ENCODE measurements at places on chromosomes 5 and 9.

DNA sequence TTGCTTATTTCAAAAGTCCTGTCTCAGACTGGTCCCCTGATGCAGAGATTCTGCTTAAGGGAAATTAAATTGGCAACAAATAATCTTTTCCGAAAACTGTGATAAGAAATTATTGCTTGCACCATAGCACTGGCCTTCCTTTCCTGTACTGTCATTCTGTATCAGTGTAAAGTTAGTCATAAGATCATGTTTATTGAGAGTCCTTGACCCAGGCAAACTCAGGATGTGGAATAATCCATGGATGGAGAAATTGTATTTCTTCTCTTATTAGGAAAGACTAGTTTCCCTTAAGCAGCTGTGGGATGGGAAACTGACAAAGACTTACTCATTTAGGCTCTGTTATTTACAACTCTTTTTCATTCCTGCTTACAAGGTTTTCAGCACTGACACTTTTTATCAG is 83.0 kb upstream of the RANBP6 start:
- DNase-seq = no peak

DNA sequence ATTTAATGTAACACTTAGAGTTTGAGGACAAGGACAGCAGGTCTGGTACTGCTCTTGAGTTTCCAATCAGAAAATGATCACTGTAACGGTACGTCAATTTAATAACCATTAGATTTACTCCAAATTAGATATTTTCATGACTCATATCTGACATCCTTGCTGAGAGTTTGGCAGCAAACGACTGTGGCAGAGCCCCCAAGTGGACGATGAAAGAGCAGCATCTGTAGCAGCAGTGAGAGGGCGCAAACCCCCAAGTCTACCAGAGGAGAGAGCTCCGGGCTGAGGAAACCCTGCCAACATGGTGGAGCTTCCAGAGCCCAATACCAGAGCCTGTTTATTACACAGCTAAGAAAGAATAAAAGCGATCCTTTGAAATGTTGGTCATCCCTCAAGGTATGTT is 73.2 kb upstream of the EPB41L4A start:
- no peak for DNase-seq

- no peak for DNase-seq
These were observed 15.2 kb downstream of the FKBP15 start for GRCh38 chr9:113205861-113206260.

DNA sequence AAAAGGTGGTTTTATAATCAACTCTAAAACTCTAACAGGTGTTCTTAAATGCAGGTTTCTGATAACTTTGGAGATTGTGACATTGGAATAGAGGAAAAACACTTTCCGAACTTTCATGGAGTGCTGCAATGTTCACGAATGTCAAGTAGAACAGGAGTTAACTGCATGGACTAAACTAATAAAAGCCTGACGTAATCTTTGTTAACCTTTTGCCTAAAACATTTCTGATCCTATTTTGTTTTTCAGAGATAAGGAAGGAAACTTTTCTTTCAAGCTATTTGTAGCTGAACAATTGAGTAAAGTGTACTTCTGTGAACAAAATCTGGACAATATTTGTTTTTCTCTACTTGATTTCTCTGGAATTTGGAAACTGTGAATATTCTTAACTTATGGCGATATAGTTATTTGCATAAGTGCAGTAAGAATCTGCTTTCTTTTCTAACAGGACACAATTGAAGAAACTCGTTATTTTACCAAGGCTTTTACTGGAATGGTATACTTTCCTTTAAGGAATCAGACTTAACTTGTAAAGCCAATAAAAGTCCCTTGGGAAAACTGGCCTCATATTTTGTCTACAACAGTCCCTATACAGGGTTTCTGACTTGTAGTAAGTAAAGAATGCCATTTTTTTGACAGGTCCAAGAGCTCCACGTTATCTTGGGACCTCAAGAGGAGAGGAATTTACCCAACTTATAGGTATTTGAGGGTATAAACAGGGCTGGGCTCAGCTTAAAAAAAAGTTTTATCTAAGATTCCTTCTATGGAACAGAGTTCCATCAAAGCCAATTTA is 154.7 kb downstream of the NXNL2 start:
- DNase-seq = no peak

DNA sequence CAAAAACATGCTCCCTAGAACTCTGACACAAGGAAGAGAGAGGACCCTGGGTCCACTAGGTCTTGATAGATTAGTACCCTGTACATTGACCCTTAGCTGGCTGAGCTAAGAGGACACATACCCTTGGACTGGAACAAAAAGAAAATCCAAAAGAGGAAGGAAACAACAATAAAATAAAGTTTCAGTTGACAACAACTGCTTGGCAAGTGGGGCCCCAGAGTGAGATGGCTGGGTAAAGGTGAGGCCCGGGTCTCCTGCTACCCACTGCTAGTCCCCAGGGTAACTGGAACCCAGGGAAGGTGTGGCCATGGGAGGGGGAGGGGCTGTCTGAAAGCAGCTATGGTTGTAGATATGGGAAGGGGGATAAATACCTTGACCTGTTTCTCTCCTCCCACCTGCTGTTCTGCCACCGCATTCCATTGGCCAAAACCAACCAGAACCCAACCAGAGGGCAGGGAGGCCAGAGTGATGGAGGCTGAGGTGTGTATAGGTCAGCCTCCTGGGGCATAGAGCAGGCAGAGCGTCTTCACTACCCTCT is 11.7 kb downstream of the TAL2 start:
- no peak for DNase-seq

DNA sequence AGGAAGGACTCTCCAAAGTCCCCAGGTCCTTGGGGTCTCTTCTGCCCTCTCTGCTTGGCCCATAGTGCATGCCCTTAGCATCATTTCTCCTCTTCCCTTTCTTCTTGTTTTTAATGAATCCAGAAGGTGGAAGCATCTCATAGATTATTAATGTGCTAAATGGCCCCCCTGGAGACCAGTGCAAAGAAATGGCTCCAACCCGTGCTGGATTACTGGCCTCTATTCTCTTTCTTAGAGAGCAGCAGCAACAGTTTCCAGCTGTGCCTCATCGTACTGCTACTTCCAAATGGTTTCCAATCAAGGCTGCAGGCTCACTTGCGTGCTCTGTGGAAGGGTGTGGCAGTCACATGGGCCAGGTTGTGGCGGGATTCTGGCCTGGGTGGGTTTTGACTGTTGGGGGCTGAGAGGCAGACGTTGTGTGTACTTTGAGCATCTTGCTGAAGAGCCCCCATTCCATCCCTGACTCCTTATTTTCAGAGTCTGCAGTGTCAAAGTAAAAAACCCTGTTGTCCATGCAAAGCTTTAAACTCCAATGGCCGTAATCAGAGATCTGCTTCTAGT is 139.7 kb downstream of the GABBR2 start:
- no peak for DNase-seq

DNA sequence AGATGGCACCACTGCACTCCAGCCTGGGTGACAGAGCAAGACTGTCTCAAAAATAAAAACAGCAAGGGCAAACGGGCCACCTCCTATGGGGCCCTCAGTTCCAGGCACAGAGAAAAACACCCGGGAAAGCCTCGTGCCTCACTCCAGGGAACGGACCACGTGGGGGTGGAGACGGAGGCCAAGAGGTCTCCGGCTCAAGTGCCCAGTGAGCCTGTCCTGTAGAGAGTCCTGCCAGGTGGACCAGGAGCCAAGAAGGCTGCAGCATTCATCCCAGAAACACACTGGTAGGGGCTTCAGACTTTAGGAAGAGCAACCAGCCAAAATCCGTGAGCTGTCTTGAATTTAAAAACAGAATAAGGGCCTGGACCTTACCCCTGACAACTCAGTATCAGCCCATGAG is 63.8 kb downstream of the C5orf15 start:
- no peak for DNase-seq

DNA sequence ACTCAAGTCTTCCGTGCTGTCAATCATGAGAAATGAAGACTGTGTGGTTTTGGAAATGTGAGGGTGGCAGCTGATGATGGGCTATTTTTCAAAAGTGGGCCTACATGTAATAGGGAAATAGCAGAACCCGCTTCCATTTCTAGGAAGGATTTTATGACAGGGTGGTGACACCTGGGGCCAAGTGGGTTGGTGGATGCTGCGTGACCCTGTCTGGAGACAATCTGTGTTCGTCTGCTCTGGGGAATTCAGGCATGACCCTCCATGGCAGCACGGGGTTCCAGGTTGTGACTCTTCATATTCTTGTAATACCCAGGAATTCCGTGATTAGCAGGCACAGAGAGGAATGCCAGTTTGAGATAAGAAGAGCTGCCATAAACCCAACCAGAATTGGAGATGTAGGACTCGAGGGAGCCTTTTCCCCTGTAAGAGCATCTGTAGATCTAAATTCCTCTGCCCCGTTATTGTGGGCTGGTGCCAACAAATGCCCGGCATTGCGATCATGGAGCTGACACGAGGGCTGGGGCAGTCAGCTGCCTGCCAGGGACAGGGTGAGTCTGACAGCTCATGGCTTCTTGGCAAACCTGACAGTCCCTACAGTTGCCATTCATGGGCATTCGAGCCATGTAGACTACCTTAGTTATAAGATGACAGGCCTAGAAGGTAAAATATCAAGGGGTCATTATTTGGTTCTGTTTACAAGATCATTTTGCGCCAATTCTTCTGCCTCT is 279.7 kb downstream of the GADD45G start:
- DNase-seq = no peak

- no peak for DNase-seq
These were observed 138.8 kb upstream of the LMX1B start for GRCh38 chr9:126474786-126475485.

DNA sequence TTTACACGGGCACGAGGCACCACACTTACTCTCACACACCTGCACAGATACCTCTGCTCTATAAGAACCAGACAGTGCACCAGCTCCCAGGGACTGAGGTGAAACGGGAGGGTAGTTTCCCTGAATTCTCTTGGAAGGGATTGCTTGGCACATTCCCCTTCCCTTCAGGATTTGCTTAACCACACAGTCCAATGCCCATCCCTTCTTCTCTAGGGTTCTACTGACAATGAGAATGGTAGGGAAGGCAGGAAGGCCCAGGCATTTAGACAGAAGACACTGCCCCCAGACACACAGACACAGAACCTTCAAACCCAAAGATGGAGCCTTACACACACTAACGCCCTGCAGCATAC is 704 bp upstream of the LHX6 start:
- no peak for DNase-seq

DNA sequence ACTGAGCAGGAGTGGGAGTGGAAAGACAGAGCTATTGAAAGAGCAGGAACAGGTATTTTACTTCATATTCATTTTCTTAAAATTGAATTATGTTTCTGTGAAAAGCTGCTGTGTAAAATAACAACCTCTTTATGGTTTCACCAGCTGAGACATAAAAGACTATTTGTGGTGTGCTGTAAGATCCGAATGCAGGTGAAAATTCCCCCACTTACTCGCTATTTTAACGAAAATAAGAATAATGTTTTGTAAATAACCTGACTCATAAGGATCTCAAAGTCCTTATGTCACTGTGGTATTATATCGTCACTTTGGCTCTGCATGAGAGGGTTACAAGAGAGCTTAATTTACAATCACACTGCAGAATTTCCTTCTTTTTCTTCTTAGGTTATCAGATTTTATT is 65.3 kb upstream of the NFIB start:
- DNase-seq = no peak

DNA sequence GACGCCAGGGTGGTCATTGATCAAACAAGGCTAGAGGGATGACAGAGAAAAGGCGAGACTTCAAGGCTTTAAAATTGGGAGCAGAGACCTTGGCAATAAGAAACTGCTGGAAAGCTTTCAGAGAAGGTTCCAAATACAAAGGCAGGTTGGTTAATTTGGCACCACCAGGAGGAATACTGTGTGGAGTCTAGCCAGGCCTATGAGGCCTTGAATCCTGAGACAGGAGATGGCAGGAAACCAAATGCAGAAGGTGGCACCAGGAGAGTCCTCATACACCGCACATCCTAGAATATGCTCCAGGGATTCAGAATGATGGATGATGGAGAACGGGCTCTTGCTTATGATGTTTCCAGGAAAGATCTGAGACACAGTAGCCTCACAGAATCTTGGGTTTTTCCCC is 90.0 kb downstream of the MCTP1 start:
- DNase-seq = no peak

DNA sequence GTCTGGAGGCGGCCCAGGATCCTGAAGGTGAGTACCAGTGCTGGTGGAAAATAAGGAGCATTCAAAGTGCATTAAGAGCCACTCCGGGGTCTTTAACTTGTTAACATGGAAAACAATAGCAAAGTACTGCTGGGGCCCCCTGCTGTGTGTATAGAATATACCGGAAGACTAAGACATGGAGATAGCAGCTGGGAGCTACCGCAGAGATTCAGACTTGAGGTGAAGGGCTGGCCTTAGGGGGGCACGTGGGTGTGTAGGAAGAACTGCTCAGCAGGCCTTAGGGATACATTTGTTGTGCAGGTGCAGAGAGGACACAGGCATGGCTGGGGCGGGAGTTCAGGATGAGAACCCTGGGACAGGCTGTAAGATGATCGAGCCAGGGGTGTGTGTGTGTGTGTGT is 1.2 kb upstream of the DMRT1 start:
- no peak for DNase-seq

DNA sequence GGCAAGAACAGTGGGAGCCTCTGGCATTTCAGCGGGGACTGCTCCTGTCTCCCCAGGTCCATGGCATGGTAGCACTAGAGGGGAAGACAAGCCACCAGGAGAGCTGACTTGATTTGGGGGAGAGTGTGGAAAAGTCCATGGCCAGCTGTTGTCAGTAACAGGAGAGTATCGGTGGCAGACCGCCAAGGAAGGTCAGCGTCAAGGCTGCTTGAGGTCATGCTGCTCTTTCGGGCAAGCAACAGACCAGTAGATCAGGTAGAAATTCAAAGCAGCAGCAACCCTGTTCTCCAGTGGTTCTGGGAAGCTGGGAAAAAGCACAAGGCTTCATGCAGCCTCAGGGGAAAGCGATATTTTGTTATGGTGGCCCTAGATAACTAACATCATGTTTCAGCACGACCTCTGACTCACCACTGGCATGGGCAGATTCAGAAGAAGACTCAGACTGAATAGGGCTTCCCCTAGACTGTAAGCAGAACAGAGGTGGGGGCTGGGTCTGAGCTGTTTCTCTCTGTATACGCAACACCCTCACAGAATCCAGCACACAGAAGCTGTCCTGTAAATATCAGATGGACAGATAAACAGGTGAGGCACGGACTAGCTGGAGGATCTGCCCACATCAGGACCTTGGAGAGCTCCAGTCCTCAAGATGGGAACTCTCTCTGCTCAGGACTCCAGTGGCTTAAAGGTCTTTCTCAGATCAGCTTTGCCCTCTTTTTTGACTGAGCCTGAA is 35.2 kb upstream of the PLEKHG4B start:
- DNase-seq = peak; percentile 22

- DNase-seq = no peak
These were observed 2.7 kb upstream of the BICD2 start for GRCh38 chr9:92767066-92768054.
